ENCODE measurements at places on chromosomes 4 and X.

DNA sequence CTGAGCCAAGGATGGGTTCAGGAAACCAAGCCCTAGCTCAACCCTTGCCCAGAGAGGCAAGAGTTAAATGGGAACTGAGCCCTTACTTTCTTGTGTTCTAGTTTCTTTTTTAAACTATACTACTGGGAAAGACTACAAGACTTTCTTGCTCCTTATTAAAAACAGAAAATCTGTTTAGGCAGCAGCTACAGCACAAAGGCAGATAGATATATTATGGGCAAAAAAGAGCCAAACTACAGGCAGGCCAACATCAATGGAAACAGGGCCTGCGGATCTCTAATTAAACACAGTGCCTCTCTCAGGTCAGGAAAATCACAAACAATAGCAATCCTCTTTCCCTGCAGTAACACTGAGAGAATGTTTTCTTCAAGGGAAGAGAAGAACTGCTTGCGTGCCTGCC lies 226.0 kb downstream of the LDB2 start:
- DNase-seq = no peak

GRCh38 chrX:101417190-101417589 lies 9.2 kb downstream of the HNRNPH2 start:
- no peak for DNase-seq

- no peak for DNase-seq
Observed at GRCh38 chr4:1192493-1193205, 20.3 kb upstream of the SPON2 start.

DNA sequence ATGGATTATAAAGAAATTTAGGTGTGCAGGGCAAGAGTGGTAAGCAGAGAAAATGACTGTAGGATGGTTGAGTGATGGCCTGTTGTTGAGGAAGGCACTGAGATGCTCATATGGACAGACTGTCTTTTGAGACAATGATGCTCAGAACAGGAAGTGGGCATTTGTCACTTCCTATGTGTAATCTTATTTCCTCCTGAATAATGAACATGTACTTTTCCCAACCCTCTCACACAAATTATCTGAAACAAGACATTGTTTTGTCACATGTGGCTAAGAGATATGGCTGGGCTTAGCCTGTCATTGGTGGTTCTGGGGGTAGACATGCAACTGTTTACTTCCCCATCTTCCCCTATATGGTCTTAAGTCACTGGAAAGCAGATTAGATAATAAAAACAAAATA lies 240.5 kb downstream of the CFAP47 start:
- DNase-seq = no peak

GRCh38 chr4:1168191-1169101 lies 3.9 kb downstream of the SPON2 start:
- no peak for DNase-seq

DNA sequence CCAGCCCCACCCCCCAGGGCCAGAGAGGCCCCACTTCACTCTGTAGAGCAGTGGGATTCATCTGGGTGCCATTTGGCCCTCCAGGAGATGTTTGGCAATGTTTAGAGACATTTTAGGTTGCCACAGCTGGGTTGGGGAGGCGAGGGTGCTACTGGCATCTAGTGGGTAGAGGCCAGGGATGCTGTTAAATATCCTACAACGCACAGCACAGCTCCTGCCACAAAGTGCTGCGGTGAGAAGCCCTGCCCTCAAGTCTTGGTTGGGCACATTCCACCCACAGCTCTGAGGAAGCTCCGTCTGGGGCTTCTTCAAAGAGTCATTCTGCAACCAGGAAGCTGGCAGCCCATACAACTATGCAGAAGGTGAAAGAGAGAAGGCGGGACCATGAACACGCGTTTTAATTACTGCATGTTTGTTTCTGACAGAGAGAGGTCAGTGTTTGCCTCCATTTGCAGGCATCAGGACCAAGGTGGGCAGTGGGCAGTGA lies 48.1 kb upstream of the FAM9C start:
- peak; percentile 54 for DNase-seq

GRCh38 chrX:101417981-101418841 lies 10.2 kb downstream of the HNRNPH2 start:
- no peak for DNase-seq

DNA sequence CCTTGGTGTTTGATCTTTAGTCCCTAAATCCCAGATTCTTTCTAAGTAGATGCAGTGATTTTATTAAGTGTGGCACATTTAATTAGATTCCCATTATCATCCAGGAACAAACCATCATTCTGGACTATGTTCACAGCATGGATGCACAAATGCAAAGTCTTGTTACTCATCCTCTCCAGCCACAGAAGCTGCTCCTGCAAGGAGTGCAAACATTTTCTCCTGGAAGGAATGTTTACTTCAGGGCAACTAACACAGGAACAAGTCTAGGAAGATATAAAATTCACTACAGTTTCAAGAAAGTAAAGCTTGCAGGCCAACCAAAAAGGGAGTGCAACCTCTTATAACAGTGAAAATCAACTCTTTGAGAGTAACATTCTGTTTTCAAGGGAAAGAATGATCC lies 106.0 kb downstream of the IQCM start:
- no peak for DNase-seq

DNA sequence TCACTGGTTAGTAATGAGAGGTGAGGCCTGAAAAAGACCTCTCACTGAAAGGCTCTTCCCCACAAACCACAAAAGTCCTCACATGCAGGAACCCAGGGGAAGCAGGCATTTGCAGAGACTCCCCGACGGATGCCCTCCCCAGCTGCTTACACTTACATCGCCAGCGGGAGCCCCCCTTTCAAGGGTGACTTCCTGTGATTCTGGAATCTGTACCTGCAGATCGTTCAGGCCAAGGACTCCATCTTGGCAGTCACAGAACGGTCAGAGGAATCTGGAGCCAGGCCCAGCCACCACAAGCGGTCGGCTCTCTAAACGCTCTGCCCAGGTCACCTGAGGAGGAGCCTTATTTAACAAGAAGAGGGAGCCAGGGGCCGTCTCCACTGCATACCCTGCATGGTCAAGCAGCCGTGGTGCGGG lies 71.3 kb upstream of the STS start:
- DNase-seq = no peak

DNA sequence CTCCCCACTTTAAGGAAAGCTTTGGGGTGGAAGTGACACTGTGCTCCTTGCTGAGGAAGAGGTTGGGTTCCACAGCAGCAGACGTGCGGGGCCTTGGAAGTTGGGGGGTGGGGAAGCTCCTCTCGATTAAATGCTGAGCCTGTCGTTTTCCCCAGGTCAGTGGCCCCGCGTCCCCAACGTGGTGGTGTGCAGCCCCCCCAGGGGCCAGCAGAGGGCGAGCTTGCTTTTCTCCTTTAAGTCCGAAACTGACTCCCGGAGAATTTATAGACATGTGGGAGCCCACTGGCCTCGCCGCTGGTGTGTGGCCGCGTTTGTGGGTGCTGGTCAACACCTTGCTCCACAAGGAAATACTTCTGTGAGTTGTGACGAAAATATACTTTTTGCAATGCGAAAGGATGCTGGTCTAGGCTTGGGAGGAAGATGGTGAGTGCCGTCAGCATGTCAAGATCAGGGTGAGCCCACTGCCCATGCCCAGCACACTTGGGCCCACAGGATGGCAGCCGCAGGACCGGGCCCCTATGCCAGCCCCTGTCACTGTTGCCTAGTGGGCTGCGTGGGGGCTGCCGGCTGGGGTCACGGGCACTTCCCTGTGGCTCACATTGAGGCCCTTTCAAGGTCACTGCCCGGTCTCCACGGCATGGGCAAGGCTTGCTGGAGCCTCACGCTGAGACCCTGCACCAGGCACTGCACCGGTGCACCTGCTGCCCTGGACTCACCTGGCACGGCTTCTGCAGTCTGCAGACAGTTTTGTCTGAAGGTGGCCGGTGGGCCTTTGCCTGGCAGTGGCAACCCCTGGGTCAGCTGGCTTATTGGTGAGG lies 9.4 kb downstream of the UVSSA start:
- DNase-seq = no peak

GRCh38 chr4:8144359-8144758 lies 14.3 kb downstream of the ABLIM2 start:
- DNase-seq = no peak

- no peak for DNase-seq
Observed at GRCh38 chrX:136258951-136259350, 7.8 kb upstream of the MAP7D3 start.

- no peak for DNase-seq
Observed at GRCh38 chr4:41939016-41939626, 3.9 kb downstream of the TMEM33 start.

DNA sequence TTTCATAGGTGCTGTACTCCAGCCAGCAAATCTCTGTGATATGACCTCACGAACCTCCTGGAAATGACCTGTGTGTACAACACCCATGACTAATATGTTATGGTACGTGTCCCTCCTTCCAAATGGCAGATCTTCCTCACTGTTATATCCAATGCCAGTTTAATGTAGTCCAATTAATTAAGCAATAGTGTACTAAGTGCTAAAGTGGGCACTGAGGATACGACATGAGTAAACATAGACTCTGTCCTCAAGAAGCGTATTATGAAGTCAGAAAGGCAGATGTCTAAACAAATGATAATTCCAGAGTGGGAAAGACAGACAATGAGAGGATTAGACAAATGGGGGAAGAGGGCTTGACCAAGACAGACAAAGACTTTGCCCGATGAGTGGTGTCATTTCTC lies 33.9 kb downstream of the GPRIN3 start:
- DNase-seq = no peak

DNA sequence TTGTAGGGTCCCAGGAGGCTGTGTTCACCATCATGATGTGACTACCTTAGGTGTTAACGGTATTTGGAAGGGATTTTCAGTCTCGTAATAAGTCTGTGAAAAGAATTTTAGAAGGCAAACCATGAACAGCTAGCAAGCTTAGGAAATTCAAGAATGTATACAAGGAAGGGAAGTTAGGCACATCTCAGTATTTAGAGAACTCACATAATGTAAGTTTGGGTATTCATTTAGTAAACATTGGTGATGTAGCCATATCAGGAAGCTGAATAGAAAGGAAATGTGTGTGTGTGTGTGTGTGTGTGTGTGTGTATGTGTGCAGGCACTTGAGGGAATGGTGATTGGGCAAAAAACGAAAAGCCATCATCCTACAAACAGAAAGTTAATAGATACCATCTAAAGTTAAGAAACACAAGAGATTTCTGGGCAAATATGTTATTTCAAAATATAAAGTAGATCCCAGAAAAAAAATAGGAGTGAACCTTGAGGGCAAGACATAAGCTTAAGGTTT lies 34.7 kb upstream of the PRKX start:
- no peak for DNase-seq

- DNase-seq = no peak
Observed at GRCh38 chr4:98566361-98567008, 91.9 kb downstream of the TSPAN5 start.

DNA sequence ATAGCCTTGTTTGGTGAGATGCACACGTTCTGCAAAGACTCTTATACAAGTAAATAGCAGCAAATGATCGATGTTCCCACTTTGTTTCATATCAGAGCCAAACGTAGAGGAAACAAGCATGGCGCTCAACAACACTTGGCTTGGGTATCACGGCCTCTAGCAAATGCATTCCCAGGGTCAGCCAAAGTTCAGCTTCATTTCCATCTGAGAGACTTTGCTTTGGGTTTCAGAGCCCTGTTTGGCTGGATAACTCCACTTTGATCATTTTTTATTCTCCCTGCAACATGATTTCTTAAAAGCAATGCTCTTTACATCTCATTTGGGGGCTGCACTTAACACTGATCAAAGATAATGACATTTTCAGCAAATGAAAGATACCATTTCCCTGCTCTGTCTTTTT lies 199.2 kb upstream of the FAM9B start:
- no peak for DNase-seq

- no peak for DNase-seq
Observed at GRCh38 chr4:102717448-102718092, 43.2 kb downstream of the MANBA start.

DNA sequence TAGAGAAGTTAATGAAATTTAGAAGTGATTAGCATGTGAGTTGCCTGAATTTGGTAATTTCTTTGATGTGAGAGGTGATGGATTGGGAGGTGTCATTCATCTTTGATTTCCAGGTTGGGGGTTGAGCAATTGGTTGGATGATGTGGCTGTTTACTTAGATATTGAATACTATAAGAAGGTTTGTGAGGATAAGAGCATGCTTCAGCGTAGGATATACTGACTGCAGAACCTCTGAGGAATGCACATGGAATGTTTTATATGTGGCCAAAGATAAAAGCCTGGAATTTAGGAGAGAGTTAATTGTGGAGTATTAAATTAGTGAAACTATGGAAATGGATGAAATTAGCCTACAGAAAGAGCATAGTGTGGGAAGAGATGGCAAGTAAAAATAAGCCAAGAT lies 165.4 kb upstream of the MAD2L1 start:
- no peak for DNase-seq

DNA sequence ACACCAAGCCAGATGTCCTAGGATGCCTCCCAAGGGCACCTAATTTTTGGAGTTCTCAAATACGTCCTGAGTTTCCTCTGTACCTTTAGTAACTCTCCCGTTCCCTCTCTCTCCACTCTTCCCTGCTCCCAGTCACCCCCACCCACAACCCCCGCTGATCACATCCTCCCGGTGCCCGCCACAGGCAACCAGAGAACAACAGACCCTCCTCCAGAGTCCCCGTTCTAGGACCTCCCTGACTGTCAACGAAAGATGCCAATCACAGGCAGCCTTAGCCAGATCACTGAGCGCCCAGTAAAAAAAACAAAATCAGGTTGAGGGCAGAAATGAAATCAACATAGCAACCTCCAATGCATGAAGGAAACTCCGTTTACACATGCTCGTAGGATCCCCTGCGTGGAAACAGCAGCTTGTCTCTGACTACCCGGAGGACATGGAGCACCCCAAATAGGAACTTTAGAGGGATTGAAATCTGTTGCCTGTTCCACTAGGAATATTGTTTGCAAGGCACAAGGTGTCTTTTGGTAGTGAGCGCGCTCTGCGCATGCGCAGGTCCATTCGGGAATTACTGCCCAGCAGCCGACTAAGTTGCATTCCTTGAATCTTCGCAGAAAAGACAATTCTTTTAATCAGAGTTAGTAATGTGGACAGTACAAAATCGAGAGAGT lies at the start of gene GABRB1:
GABRB1 (plus strand) TSS at position 557 of the 668 bp plus-strand sequence.
- DNase-seq = no peak

All from stimulated activated CD4-positive, alpha-beta T cell treated with anti-CD3 and anti-CD28 coated beads, Interleukin-1b, Interleukin-23, amount 100 ng/mL, for 1 hour (primary cell).